PC-3 (cell line): ENCODE measurements at places on chromosomes 12 and 14. TPM values are rescaled to one million over a fixed set of nuclear protein-coding genes. Genes with fewer than 3 reads are reported as not detected.

DNA sequence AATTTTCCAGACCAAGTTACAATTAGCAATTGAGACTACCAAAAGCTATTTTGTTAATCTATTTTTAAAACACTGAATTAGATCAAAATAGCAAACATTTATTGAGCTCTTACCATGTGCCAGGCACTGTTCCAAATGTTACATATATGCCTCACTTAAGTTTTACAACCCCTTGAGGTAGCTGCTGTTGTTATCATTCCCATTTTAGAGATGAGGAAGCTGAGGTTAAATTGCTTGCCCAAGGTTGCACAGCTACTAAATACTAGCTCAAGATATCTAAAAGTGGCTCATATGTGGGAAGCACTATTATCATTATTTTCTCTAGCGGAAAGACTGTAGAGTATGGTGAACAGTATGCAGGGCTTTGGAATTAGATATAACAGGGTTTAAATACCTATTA, 19.5 kb upstream of the NAP1L1 start:
- DNase-seq: no peak

GRCh38 chr12:84730561-84731162, 181.9 kb downstream of the SLC6A15 start:
- no peak for DNase-seq

- no peak for DNase-seq
Measured at GRCh38 chr12:77167801-77168200, 102.4 kb upstream of the E2F7 start.

- no peak for DNase-seq
Measured at GRCh38 chr12:66065641-66066136, 64.9 kb downstream of the LLPH start.

DNA sequence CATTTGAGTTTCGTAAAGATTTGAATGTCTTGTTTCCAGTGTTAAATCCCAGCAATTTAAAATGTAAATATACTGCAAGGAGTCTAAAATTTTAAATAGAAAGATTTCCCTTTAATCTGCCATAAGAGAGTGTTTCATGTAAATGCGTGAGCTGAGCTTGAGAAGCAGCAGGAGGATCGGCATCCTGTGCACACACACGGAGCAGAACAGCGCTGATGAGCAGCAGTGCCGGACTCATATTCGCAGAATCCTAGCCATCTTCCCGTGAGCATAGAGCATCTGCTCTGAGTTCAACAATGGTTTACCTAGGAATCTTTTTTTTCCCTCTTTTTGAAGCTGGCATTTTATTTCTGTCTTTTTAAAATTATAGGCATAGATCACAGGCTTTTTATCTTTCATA, 29.8 kb upstream of the AMN start:
- DNase-seq: no peak

DNA sequence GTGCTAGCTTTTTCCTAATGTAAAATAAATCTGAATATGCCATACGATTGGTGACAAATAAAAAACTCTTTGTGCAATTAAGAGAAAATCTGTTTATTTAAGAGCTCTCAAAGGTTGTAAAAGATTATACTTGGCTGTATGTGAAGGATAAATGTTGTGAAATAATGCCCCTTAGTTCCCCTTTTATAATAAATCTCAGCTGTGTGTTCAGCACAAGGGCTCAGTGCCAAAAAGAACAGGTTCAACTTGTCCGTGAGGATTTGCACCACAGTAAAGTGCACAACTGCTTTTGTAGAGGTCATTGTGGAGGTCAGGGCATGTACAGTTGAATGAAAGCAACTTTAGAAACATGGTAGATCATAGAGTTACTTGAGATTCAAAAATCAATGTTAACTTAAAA, 118.6 kb downstream of the TRMT5 start:
- peak; percentile 92 for DNase-seq

Gene LHX5
- total RNA-seq: 0.23 and 0.26 TPM in 2 replicates

- DNase-seq: no peak
Measured at GRCh38 chr12:70853326-70853725, 67.2 kb downstream of the PTPRR start.

Gene TMEM179
- total RNA-seq: not detected in 2 replicates
